ENCODE measurements at places on chromosomes 1 and 21.

DNA sequence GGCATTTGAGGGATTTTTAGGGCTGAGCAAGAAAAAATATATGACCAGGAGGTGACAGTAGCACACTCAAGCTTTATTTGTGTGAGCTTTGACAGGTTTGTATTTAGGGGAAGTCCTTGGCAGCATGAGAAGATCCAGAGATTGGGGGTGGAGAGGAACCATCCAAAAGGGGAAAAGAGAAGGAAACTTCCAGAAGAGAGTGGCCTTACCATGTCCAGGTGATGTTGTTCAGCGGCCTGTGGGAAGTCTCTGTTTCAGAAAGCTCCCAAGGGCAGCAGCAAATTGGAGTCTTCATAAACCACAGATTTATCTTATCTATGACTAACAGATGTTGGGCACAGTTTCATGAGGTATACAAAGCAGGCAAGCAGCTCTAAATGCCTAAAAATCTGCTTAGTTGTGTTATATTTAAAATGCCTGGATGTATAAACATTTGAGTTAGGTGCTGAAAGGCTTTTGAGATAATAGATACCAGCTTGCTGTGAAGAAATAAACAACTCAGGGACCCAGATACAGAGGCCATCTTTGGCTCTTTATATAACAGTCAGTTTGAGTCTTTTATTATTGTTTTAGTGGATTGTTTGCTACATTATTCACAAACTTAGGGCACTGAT, 21.2 kb upstream of the ADAR start:
- DNase-seq, result peak; percentile 44

DNA sequence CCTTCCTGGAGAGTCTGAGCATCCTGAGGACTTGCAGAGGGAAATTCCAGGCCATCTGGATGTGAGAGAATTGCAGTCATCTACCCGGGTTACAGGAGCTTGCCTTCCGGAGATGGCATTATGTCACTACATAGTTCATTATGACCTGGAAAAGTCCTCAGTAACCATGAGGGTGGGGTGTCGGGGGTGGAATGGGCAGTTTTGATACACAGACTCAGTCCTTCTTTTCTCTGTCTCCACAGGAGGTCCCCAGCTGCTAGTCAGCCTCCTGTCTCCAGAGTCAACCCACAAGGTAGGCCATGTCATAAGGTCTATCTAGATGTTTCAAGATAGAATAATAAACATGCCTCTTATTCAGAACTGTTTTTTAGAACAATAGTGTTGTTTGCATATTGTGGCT, 268.2 kb upstream of the SGIP1 start:
- peak; percentile 44 for DNase-seq

GRCh38 chr21:33539616-33540015, 2.3 kb downstream of the GART start:
- peak; percentile 33 for DNase-seq

GRCh38 chr1:155086128-155086741, 7.6 kb downstream of the EFNA3 start:
- peak; percentile 53 for DNase-seq

GRCh38 chr1:30760596-30761324, 3.2 kb upstream of the LAPTM5 start:
- no peak for DNase-seq

DNA sequence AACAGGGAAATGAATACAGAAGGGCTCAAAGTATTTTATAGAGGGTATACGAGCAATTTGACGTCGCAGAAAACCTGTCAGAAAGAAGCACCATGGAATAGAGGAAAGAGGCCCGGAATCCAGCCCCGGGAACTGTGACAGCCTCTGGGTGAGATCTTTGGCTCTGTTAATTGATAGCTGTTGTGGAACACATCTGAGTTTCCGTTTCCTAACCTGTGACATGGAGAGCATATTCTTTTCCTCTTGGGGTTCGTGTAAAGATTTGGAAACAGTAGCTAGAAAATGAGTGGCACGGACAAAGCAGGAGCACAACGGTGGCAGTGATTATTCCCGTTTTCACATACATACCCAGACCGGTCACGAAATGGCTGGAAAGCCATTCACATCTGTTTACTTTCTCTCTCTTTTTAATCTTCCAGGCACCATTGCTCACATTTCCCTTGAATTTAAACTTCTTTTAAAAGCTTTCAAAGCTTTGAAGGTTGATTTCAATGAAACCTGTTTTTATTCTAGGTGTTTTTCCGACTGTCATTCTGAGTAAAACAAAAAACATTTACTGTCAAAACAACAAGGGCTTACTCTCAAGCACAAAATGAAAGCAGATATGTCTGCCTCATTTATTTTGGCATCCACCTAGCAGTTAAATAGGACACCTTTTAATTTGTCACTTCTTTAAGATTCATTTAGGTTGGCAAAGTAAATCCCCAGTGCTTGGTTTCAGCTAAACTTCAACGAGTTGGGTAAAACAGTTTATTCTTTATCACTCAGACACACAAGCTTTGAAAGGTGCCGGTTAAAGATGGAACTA, 26.7 kb upstream of the C8B start:
- no peak for DNase-seq

DNA sequence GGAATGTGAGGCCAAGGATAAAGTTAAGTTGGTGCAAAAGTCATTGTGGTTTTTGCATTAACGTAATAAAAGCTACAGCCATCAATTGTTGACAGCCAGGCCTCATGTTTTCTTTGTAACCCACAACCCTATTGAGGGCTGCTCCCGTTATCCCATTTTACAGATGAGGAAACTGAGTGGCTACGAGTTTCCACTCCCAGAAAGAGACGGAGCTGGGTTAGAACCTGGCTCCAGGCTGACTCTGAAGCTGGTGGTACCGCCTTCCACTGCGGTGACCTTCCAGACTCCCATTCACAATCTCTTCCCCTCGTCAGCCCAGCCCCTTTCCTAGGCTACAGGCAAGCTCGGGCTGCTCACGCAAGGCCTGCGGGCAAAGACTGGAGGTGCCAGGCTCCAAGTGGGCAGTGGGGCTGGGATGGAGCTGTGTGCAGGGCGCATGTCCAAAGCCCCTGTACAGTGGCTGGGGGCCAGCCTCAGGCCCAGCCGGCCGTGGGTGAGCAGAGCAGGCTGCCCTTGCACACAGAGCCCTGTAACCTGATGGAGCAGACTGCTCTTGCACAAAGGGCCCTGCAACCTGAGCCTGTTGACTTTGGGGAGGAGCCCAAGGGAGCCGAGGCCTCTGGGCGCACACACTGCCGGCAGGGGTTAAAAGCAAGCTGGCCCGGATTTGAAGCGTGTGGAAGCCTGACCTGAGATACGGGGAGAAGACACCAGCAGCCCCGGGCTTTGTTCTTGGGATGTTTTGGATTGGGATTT, 97.4 kb upstream of the TMPRSS2 start:
- no peak for DNase-seq

DNA sequence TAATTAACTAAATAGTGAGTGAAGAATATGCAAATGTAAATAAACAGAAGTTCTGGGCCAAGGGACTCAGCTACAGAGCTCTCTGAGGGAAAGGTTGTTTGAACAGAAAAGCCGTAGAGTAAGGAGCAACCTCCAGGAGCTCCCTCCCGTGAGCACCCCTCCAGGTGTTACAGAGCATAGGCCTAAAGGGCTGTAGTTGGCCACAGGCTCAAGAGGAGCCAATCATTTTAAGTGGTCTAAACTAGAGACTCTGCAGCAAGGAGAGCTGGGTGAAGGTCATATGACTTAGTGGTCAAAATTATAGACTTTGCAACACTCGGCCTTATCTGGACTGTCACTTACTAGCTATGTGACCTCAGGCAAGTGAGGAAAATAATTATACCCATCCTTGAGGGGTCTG, 19.1 kb upstream of the RXRG start:
- no peak for DNase-seq

DNA sequence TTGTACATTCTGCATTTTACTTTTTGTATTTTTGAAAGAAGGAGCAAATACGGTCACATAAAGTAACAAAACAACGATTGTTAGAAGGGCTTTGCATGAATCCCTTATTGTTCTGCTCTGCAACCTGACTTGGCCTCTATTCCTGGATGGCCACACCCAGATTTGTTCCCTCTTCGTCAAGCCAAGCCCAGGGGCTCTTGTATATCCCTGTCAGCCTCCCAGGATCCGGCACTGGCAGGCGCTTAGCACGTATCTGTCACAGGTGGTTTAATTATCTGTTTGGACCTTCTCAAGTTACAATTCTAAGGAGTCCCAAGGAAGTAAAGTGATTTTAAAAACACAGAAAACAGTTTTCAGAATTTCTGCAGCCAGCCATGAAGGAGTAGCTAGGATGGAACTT, 28.0 kb downstream of the CRYAA start:
- peak; percentile 46 for DNase-seq

DNA sequence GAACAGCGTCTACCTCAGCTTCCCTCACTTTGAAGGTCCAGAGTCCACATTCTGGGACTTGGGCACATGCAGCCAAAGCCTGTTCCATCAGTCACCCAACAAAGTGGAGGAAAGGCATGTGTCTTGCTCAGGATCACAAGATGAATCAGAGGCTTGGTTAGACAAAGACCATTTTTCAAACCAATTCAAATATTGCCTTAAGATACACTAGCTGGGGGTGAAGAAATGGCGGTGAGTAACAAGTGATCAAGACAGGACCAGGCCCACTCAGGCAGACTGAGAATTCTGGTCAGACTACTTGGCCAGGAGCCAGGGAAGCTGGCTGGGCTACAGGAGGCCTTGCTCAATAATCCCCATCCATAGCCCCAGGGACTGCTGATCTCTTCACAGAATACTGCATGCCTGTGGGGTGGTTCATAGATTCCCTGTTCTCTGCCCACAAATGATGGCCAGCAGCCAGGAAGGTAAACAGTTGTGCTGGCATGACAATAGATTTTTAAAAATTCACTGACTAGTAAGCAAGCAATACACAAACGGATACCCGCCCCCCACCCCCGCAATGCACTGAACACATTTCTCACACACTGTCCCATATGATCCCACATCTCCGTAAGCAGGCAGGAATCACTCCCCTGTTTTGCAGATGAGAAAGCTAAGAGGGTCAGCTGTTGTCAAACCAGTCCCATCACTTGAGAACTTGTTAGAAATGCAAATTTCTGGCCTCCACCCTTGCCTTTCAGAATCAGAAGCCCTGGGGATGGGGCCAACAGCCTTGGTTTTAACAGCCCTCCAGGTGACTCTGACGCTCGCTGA, 27.2 kb downstream of the ERI3 start:
- DNase-seq, result peak; percentile 100

DNA sequence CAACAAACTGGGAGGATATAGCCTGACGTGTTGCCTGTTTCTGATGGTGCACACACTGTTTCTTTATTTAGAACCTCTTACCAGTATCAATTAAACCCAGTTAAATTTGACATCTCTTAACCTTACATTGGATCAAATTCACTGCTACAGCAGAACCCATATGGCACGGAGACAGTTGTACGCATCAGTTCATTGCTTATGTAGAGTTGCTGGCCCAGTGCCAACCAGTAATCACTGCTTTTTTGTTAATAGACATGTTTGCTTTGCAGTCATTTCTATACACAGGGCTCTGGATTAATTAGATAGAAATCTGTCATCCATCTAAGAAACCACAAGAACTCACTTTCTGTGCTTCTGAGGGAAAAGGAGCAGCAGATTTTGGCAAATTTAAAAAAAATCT, 154.0 kb downstream of the RWDD3 start:
- no peak for DNase-seq

GRCh38 chr1:29437946-29438345, 201.6 kb downstream of the PTPRU start:
- no peak for DNase-seq

DNA sequence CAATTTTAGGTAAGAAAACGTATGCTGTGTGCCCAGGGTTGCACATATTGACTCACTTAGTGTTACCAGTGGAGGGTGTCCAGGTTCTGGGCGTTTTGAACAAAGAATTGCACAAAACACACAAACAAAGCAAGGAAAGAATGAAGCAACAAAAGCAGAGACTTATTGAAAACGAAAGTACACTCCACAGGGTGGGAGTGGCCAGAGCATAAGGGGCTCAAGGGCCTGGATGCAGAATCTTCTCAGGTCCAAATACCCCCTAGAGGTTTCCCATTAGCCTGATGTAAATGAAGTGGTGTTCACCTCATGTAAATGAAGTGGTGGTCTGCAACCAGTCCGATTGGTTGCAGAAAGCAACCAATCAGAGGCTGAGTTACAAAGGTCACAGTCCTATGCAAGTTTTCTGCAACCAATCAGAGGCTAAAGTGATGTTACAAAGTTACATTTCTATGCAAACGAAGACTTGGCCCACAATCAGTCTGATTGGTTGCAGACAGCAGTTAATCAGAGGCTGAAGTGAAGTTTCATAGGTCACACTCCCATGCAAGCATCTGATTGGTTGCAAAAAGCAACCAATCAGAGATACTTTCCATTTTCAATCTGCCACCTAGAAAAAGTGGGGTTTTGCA, 228.3 kb downstream of the ST6GALNAC3 start:
- no peak for DNase-seq

DNA sequence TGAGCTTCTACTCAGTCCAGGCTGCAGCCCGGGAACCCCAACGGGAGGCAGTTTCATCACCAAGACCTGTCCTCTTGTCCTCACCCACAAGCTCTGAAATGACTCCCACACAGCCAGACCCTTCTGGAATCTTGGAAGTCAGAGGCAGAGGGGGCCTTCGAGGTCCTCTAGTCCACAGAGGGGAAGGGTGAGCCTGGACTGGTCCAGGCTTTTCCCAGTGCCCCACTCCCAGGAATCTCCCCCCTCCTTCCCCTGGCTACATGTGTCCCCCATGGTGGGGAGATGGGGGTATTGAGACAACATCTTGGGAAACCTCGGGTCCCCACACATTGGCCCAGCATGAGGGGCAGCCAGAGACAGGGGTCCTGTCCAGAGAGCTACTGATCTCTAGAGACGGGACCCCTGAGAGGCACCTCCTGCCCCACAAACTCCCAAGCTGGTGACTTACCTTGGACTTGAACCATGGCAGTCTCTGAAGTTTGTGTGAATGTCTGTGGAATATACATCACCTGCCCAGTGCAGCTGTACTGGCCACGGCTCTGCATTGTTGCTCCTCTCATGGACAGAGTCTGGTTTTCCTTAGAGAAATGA, 19.4 kb upstream of the SLAMF9 start:
- no peak for DNase-seq

DNA sequence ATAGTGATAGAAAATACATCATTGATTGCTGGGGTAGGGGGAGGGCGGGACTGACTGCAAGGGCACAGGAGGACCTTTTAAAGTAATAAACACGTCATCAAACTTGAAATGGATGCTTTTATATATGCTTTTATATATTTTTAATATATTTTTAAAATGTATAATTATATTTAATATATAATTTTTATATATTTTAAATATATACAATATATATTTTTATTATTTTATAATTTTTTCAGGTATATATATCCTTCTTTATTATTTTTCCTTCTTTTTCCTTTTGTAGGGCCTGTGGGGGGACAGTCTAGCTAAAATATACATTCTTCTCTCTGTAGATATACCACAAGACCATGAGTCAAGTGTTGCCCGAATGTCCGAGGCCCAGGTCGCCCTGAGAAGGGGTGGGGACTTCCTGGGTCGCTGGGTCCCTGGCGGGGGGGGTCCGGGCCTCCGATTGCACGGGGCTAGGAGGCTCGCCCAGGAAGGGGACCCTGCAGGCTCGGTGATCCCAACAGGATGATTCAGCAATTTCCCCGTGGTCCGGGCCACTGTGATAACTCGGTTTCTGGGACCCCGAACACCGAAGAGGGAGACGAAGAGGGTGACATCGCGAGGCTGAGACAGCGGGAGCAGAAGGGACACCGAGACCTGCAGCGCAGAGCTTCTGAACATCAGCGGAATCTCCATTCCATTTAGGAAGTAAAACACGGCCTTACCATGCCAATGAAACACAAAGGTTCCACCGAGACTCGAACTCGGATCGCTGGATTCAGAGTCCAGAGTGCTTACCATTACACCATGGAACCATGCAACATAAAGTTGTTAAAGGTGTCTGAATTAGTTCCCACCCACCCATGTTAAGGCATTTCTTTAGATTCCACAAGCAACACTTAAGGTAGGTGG, 112.5 kb upstream of the NBPF11 start:
- DNase-seq, result peak; percentile 56

- no peak for DNase-seq
These were observed 13.2 kb upstream of the NPHP4 start for GRCh38 chr1:6005276-6005917.
